H1 (cell line): ENCODE measurements at places on chromosomes 1 and 21.

DNA sequence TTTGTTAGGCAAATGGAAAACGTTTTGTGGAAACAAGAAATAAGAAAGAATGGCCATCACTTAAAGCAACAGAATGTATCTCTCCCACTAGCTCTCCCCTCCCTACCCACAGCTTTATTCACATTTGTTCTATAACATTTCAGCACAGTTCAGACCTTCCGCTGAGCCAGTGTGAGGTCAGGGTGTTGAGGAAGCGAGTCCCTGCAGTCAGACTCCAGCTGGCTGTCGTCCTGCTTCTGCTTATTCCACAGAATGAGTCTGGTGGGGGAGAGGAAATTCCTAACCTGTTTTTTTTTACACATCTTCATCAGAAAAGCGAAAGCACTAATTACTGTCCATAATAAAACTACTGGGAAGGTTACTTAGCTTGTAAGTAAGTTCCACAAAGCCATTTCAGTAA lies 39.0 kb downstream of the MRPL39 start:
- no peak for DNase-seq

DNA sequence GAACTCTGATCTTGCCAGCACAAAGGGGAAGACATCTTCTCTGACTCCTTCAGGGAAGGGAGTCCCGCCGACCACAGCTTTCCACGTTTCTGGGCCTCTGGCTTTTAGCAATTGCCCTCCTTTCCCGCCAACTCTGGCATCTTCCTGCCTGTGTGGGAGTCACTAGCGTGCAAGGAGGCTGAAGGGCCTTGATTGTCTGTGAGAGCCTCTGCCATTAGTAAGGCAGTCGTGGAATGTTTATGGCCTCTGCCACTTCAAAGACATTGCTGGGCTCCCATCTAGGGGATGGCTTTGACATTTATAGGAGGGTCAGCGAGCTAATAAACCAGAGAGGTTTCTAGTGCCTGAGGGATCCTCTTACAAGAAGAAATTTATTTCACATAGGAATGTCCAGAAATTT lies 14.3 kb upstream of the PROK1 start:
- no peak for DNase-seq

DNA sequence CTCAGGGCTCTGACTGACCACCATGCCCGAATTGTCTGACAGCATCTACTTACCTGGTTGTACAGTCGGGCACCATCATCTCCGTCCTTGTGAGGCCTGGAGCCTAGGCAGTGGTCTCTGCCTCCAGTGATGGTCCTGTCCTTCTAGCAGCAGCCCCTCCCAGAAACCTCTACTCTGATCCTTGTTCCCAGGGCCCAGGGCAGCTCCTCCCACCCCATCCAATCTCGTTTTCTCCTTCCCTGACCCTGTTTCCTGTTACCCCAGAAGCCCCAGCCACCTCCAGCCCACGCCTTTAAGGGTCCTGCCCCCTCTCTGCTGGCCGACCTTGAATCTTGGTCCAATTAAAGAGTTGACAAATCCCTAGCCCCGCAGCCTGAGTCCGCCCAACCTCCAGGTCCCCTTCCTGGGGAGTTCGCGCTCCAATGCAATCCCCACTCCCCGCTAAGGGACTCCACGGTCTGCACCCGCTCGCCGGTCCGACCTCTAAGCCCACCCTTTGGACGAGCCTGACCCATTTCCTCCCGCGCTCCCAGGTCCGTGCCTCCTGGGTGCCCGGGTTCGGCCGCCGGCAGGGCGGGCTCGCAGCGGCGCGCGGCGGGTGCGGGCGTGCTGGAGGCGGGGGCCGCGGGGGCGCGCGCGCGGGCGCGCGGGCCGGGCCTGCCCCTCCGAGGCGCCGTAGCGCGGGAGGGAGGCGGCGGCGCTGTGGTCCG lies at the start of gene B4GALT2:
Gene B4GALT2, plus strand, starts transcription at position 660 of the 710 bp plus-strand sequence. CDS start 1,951 bp downstream, outside the sequence.
- peak; percentile 75 for DNase-seq

DNA sequence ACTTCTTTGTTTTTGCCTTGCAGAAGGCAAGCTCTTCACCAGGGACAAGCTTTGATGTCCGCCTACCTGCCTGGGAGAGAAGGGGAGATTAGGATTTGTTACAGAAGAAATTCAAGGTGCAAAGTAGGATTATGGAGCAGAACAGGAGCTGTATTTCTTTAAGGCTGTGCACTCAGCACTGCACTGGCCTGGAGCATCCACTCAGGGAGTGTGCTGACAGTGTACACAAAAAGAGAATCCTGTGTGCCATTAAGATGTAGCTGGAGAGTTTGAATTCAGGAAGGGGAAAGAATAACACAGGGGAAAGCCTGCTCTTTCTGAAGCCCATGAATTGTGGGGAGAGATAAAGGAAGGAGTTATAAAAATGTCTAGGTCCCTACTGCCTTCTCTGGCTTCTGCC lies 137.7 kb upstream of the ETS2 start:
- DNase-seq: no peak

- DNase-seq: peak; percentile 91
Measured at GRCh38 chr1:44631647-44632539, 42.4 kb downstream of the TMEM53 start.

DNA sequence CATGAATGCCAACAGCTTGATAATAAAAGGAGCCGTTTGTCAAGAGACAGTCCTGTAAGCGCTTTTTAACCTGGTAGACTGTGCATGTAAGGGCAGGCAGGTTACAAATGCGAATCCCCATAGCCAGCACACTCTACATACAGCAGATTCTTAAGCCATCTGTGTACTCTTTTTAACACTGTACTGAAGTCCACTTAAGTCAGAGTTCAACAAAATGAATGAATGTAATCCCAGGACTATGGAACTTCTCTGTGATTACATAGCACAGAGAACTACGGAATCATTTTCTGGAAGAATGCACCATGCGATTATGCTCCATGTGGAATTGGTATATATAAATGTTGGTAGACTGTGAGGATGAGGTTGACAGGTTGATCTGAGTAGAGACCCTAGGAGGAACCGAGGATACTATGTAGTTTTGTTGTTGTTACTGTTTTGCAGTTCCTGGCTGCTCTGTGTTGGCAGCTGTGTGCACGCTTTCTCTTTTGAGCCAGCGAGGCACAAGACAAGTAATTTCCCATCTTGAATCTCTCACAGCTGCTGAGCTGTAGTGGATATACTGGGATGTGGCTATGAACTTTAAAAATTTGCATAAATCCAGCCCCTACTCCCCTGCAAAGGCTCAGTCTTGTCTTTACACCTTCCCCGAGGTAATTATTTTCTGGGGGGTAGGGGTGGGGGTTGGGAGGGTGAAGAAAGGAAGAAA lies 21.9 kb downstream of the LRRC8D start:
- DNase-seq: no peak

DNA sequence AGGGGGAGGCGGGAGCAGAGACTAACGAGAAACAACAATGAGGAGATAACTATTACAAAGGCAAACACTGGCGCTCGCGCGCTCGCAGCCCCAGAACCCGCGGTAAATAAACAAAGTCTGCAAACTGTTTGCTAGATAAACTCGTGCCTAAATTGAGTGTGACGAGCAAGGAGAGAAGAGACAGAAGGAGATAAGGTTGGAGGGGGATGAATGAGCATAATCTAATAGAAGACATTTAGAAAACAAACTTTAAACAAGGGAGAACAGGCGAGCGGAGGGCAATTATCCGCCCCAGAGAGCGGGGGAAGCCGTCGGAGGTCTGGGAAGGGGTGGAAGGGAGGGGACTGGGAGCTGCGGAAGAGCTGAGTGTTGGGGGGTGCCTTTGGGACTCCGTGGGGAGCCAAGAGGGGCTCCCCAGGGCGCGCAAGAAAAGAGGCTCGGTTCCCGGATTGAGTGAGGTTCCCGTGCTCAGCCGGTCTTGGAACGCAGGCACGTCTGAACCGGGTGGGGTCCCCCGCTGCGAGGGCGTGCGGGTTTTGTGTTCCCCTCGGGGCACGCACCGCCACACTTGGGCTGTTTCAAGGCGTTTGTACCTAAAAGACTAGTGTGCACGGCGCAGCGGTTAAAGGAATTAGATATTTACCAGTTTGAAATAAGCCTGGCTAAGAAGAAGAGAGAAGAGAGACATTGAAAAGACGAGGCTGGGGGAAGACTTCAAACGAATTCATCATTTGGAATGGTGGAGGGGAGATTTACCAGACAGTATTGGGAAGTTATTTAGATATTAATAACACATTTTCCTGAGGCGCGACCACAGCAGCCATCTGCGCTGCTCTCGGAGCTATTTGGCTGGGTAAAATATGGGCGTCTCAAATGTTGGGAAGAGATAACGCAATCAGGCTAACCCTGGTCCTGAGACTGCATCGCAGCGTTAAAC lies 10.6 kb downstream of the PAX7 start:
- peak; percentile 64 for DNase-seq

- no peak for DNase-seq
Measured at GRCh38 chr21:32278103-32278502, 746 bp downstream of the MIS18A start.

DNA sequence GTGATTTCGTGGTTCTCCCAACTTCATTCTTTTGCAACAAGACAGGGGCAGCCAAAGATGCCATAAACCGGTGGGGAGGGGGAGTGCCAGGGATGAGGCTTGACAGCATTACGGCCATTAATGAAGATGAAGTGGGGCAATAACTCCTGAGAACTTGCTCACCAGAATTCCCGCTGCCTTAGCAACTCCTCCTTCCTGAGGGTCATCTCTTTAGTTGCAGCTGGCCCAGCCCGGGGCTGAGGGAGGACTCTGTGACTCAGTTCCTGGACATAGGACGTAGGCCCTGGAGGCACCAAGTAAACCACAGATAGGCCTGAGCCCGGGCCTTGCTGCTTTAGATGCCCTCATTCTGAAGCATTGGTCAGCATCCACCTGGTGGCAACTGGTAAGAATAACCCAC lies 330.2 kb downstream of the RRAGC start:
- no peak for DNase-seq

DNA sequence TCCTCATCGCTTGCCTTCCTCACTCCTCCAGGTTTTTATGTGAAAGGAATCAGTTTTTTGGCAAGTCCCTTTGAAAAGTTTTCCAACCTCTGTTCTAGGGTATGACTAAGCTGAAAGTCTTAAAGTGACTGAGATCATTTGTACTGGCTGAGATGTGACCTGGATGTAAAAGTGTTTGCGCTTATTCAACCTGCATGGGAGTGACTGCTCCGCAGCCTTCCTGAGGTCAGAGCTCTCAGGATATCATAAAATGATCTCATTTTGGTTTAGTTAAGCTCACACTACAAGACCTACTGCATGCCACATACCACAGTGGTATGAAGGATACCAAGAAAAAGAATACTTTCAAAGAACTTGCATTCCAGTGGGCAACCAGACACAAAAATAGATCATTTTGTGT lies 29.8 kb upstream of the TADA1 start:
- no peak for DNase-seq
